Cerebellar nuclear complex (tissue), 1 donor: ENCODE measurements at places on chromosomes 1 and 21.

DNA sequence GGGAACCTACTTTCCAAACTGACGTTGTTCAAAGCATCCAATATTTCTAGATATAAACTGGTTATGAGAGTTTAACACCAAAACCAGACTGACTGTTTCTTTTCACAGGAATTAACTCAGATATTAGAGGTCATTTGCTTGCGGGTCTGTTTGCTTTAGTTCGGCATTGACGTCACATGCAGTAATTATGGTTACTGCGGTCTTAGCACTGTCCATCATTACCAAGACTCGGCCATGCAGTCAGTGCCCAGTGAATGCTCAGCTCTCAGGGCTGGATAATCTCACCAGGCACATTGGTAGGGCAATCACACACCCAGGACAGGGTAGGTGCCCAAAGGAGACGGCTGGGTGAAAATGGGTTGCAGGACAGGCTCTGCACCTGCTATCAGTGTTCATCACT is 9.9 kb upstream of the F3 start:
- DNase-seq, result no peak

DNA sequence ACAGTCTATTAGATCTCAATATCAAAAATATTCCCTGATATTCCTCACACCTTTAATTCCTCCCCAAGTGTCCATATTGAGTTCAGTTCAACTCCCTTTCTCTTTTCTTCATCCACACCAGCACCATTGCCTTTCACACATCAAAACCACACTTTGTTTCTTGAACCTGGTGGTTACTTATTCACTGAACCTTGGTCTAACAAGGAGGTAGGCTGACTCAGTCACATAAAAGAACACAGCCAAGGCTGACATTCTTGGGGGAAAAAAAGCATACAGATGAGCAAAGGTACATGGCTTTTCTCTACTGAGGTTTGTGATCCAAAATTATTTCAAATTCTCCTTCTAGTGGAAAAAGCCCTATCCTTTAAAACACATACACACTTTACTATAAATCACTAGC is 131.7 kb upstream of the USH2A start:
- no peak for DNase-seq

- DNase-seq, result no peak
Observed at GRCh38 chr1:37147906-37148305, 113.6 kb upstream of the GRIK3 start.

GRCh38 chr1:50349242-50349565 is 74.0 kb downstream of the DMRTA2 start:
- no peak for DNase-seq

- DNase-seq, result no peak
Observed at GRCh38 chr1:210299501-210299900, 29.2 kb upstream of the HHAT start.

DNA sequence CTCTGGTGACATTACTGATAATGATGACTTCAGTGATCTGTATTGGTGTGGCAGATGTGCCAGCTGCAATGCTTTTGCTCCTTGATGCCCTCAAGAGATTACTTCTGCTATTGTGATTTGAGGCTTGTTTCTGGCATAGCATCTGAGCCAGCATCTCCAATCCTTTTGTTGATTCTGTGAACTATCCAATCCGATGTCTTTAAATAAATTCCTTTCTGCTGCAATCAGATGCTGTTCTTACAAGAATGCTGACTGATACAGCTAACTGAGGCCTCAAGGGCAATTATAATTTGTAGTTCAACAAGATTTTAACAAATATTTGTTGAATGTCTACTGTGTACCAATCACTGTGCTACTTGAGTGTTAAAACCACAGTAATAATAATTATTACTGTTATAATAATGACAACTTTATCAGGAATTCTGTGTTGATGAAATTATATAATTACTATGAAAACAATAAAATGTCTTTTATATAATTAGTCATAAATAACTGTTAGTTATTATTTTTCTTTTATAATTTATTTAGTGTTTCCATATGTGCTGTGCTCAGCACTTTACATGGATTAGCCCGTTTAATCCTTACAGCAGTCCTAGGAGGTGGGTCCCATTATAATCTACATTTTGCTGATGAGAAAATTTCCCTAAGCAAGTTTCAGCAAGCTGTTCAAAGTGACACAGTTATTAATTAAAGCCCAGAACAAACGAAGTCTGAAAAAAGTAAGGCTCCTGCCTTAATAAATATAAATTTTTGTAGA is 308.2 kb downstream of the BRINP3 start:
- no peak for DNase-seq

DNA sequence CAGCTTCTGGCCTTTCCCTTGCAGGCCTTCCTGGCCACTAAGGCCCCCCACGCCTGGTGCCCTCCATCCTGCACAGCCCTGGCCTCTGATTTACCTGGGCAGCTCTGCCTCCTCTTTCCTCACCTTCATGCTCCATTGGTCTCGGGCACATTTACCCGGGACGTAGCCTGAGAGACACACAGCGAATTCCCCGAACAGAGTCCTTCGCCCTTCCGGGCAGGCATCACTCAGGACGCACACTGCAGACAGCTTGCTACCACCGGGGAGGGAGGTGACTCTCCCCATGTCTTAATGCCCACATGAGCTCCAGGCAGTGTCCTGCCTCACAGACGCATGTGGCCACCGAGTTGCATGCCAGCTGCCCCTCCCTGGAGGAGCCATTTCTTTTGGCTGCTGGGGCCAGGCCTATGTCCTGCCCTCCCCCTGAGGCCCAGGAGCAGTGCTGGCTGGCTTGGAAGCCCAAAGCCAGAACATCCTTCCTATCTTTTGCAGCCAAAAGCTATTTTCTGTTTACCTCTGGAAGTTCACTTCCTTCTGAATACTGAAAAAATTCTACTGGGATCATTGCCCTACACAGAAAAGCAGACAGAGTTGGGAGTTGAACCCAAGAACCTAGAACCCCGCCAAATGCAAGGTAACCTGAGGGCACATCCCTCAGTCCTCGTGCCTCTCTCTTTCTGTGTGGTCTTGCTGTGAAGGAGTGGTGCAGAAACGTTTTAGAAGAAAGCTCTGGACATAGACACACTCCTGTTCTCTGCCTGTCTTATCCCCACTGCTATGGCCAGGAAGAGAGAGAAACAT is 209.5 kb downstream of the TOMM20 start:
- no peak for DNase-seq

DNA sequence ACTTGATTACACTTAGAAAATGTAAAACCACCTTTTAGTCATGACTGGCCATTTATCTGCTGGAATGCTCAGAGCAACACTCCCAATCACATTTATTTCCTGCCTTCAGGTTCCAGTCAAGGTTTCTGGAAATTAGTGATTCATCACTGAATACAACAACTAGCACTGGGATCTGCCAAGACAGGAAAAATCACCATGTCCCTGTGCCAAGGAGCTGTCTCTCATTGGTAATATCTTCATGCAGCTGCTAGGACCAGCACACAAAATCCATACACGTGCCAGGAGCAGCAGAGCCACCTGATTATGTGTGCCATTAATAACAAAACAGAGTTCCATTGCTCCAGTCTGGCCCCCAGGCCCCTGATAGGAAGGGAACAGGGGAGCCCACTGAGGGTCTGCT is 194.6 kb downstream of the TNR start:
- DNase-seq, result no peak

- no peak for DNase-seq
Observed at GRCh38 chr1:96164053-96164452, 557.5 kb upstream of the PTBP2 start.

GRCh38 chr1:65840683-65841082 is 48.0 kb downstream of the PDE4B start:
- DNase-seq, result no peak

- DNase-seq, result no peak
Observed at GRCh38 chr21:46369520-46370235, 45.7 kb downstream of the PCNT start.

- no peak for DNase-seq
Observed at GRCh38 chr1:197843401-197843800, 59.0 kb upstream of the C1orf53 start.

DNA sequence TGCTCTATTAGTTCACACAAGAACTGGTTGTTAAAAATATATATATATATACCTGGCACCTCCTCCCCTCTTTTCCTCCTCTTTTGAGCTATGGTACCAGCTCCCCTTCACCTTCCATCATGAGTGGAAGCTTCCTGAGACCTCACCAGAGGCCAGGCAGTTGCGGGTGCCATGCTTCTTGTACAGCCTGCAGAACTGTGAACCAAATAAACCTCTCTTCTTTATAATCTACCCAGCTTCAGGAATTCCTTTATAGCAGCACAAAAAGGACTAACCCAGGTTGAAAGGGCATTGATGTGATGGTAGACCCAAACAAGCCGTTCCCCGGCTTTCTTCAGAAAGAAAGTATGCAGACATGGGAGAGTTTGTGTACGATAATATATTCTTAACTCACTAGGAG is 14.9 kb downstream of the RSPH1 start:
- DNase-seq, result no peak

DNA sequence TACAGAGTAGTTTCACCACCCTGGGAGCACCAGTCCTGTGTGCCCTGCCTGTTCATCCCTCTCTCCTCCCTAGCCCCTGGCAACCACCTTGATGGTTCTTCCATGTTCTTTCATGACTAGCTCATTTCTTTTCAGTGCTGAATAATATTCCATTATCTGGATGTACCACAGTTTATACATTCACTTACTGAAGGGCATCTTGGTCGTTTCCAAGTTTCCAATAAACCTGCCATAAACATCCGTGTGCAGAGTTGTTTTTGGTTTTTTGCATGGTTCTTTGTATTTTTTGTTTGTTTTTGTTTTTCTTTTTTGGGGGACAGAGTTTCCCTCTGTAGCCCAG is 13.9 kb downstream of the TIAM1 start:
- no peak for DNase-seq
